Osteocyte (in vitro differentiated cells): ENCODE measurements at places on chromosomes 7 and 10. TPM values are rescaled to one million over a fixed set of nuclear protein-coding genes. Genes with fewer than 3 reads are reported as not detected.

GRCh38 chr10:69515699-69516259, 57.4 kb downstream of the NEUROG3 start:
- DNase-seq, result peak; percentile 92

GRCh38 chr7:42002654-42003053, 234.4 kb downstream of the GLI3 start:
- DNase-seq, result no peak

DNA sequence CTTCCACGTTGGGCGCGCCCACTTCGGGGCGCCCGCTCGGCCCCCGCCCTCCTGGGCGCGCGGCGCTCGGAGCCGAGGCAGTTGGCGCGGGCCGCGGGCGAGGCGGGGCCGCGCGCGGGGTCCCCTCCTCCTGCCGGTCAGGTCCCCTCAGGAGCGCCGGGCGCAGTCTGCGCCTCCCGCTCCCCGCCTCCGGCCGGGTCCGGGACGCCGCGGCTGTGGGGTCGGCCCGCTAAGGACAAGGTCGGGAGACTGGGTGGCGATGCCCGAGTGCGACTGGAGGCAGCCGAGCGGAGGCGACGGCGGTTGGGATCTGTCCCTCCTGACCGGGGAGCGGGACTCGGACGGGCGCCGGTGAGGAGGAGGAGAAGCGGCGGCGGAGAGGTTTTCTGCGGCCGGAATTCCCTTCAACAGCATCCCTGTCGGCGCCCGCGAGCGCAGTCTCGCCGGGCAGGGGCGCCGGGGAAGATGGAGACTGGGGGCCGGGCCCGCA, at the start of gene ATRNL1:
ATRNL1 (plus strand) TSS at position 80 of the 490 bp plus-strand sequence; CDS start at position 466, 386 bp downstream.
- peak; percentile 86 for DNase-seq

- no peak for DNase-seq
Measured at GRCh38 chr7:14065286-14065685, 75.8 kb upstream of the ETV1 start.

DNA sequence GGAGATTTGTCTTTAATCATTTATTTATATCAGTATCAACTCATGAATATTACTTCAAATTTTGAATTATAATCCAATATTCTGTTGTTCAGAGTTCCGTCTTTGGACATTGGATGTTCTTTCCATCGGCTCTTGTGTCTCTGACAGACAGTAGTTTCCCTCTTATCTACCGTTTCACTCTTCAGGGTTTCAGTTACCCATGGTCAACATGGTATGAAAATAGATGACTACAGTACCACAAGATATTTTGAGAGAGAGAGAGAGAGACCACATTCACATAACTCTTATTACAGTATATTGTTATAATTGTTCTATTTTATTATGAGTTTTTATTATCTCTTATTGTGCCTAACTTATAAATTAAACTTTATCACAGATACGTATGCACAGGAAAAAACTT, 6.8 kb downstream of the SHTN1 start:
- no peak for DNase-seq

- DNase-seq, result no peak
Measured at GRCh38 chr10:6201516-6201975, 1.2 kb upstream of the PFKFB3 start.

DNA sequence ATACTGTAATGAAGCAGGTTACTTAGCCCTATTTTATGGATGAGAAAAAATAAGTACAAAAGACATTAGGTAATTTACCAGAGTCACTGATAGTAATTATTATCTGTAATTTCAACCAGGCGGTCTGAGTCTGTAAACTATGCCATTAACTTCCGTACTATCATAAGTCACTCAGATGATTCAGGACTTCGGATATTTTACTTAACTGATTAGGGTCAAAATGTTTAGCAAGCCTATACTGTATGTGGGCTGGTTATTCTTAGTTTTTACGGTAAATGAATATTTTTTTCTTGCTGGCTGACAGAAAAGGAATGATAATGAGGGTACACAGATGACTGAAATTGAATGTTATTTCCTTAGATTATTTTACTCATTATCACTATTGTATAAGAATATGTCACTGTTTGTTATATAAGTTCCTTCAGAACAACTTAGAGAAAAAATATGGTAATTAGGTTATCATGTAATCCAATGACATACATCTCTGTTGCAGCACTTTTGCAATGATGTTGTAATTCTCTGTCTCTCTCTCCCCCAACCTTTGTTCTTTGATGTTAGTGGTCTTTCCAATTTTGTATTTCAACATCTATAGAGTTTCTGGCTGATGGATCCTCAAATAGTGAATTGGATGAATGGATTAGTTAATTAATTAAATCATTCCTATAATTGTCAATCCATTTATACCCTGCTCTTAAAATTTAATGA, 165.6 kb downstream of the ZEB1 start:
- DNase-seq, result no peak

HOXA9 gene
- total RNA-seq, result not detected in 2 replicates

ADK gene
- total RNA-seq, result 47.0 and 50.0 TPM in 2 replicates
